ENCODE measurements at places on chromosomes 5 and 9.

- no peak for DNase-seq
Observed at GRCh38 chr5:64853777-64854176, 85.0 kb downstream of the CWC27 start.

DNA sequence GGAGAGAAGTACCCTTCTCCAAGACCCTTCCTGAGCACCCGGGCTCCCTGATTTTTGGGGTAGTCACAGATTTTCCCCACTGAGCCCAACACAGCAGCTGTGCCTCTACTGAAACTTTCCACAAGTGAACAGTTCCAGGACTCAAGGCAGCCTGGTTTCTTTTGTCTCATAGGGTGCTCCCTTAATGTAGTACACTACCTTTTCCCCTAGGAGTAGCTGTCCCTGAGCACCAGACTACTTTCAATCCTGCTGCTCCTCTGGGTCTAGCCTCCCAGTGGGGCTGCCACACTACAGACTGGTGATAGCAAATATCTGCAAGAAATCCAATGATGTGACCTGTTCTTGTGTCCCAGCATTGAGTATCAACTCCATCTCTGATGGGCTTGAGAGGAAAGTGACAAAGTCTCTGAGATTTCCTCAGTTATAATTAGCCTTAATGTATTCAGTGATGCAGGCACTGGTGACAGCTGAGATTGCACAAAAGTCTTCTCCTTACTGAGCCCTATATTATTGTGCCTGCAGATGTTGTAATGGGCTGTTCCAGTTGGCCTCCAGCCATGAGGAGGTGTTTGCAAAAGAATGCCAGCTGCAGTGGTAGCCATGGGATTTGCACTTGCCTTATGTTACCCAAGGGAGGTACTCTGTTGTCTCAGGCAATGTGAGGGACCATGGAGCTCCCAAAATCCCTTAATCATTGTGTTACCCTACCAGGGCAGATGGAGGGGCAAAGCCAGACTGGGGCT, 1802.5 kb downstream of the EFNA5 start:
- no peak for DNase-seq

DNA sequence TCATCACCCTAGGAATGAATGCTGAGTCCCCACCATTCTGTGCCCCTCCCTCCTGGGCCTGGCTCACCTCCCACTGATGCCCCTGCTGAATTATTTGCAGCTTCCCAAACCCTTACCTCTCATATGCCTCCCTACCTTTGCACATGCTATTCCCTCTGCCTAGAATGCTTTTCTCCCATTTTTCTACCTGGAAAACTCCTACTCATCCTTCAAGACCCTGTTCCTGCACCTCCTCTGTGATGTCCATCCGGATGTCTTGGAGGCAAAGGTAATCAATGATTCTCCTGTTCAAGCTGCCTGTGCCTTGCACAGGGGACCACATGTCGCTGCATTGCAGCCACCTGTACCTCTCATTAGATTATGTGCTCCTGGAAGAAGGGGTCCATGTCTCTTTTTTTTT, 104.8 kb upstream of the LMX1B start:
- DNase-seq: no peak

- no peak for DNase-seq
Observed at GRCh38 chr5:56467176-56467717, 234.1 kb upstream of the ANKRD55 start.

DNA sequence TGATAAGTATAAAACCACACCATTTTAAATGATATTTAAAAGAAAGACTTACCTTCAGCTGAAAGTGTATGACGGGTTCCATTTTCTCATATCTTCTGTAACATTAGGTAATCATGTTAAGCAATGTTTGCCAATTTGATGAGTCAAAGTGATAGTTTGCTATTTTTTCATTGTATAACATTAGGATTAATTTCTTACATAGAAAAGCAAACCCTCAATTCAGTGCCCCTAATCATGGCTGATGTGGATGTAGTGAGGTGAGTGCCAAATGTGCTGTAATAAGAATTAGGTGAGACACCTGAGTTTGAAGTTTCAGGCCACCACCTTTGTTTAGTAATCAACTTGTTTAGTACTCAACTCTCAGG, 68.0 kb downstream of the UNC13B start:
- no peak for DNase-seq

DNA sequence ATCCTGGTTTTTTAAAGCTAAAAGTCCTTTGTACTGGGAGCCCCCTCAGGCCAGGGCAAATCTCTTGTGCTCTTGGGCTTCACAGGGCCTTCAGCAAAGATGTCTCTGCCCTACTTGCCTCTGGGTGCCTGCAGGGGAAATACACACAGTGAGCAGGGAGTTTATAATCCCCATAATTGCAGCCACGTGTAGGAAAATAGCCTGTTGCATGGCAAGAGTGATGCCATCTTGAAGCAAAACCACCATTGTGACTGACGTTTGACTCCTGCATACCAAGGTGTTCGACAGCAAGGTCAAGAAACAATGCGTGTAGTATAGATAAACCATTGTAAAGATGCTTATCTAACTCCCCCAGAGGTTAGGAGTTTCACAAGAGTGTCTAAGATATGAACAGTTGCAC, 11.4 kb upstream of the IL3 start:
- DNase-seq: no peak

- DNase-seq: no peak
Observed at GRCh38 chr9:108756746-108757490, 98.9 kb downstream of the ACTL7B start.

- DNase-seq: no peak
Observed at GRCh38 chr5:137316346-137316736, 182.8 kb downstream of the SPOCK1 start.

DNA sequence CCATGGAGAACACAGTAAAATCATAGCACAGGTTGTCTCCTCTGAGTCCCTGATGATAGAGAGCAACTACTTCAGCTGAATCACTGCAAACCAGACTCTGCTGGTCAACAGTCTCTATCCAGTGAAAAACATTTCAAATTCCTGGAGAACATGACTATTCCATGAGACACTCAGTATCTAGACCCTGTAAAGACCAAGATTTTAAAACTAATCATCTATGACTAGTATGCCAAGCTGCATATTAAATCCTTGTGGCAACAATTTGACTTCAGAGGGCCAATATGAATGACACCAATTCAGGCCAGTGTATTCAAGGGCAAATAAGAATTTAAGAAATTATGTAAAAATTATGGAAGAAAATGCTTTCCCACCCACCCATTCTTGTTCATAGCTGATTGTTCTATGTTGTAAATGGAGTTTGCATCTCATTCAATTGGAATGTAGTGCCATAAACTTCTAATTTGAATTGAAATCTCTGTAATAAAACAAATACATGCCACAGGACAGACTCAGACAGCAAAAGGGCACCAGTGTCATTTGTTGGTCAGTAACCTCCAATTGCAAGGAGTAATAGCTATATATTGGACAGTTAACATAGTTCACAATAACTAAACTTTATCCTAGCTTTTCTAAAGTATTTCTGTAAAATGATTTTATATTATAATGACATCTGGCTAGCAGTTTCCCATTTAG, 80.1 kb upstream of the LPAR1 start:
- no peak for DNase-seq

DNA sequence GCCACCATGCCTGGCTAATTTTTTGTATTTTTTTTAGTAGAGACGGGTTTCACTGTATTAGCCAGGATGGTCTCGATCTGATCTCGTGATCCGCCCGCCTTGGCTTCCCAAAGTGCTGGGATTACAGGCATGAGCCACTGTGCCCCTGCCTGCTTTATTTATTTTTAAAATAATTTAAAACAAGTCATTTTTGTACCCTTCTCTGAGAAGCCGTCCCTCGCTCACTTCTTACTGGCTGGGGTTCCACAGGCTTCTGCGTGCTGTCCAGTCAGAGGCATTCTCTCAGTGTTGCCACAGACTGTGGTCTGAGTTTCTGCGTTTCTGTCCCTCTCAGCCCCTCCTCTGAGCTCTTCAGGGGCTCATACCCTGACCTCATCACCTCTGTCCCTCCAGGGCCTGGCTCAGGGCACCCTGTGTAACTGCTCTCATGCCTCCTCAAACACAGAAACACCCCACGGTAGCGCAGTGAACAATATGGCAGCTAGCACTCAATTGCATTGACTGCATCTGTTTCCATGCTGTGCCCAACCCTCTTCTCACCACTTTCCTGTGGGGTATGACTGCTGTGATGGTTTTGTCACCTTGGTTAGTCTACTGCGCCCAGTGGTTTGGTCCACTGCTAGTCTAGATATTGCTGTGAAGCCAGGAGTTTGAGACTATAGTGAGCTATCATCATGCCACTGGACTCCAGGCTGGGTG, 44.3 kb upstream of the SH3PXD2B start:
- no peak for DNase-seq

DNA sequence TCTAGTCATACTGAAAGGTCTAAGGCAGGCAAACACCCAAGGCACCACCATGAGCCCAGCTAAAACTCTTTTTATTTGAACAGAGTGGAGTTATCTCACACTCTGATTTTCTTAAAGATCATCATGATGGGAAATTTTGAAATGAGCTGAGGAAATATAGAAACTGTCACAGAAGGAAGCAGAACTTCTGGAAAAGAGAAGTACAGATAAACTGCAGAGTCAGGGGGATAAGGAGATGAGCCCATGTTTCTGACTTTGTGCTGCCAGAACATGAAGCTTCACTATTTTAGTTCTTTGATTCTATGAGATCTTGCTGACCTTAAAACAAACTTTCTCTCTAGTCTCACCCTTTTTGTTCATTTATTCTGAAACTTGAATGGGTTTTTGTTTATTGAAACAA, 406.5 kb upstream of the EDIL3 start:
- DNase-seq: no peak

DNA sequence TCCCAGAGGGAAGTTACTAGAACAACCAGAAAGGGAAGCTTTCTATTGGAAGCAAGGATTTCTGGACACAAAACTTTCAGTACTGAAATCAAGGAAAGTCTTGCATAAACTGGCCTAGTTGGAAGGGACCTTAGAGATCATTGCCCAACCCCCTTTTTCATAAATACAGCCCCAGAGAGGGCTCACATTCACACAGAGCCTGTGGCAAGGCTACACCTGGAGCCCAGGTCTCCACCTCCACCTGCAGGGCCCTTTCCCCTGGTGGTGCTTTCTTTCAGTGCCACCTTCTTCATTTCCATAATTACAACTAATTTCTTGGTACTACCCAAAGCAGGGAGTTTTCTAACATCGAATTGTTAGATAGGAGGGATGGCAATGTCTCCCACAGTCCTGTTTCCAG, 85.7 kb downstream of the ADRB2 start:
- no peak for DNase-seq

DNA sequence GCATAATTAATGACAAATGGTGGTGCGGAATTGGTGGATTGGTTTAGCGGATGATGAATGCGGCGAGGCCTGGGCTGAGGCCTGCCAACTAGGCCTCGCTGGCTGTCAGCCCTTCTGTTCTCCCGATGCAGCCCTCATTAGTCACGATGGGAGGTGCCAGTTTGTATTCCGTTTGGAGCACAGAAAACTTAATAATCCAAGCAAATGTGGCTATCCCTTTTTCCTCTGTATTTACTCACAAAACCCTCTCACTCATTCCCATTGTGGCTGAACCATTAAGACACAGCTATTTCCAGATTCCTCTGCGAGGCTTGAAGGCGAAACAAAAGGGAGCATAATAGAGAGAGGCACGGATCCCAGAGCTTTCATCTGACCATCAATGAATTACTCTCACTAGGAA, 114.3 kb downstream of the MVB12B start:
- DNase-seq: no peak

GRCh38 chr9:89278997-89279739, 31.8 kb upstream of the CKS2 start:
- DNase-seq: no peak

Measured in stimulated activated CD8-positive, alpha-beta memory T cell treated with anti-CD3 and anti-CD28 coated beads, Interleukin-2, amount 100 ng/mL, for 1 hour (primary cell).